ENCODE measurements at places on chromosomes 5 and 9.
A peak's percentile ranks its signal among the peaks of the same experiment; 100 is the strongest.

DNA sequence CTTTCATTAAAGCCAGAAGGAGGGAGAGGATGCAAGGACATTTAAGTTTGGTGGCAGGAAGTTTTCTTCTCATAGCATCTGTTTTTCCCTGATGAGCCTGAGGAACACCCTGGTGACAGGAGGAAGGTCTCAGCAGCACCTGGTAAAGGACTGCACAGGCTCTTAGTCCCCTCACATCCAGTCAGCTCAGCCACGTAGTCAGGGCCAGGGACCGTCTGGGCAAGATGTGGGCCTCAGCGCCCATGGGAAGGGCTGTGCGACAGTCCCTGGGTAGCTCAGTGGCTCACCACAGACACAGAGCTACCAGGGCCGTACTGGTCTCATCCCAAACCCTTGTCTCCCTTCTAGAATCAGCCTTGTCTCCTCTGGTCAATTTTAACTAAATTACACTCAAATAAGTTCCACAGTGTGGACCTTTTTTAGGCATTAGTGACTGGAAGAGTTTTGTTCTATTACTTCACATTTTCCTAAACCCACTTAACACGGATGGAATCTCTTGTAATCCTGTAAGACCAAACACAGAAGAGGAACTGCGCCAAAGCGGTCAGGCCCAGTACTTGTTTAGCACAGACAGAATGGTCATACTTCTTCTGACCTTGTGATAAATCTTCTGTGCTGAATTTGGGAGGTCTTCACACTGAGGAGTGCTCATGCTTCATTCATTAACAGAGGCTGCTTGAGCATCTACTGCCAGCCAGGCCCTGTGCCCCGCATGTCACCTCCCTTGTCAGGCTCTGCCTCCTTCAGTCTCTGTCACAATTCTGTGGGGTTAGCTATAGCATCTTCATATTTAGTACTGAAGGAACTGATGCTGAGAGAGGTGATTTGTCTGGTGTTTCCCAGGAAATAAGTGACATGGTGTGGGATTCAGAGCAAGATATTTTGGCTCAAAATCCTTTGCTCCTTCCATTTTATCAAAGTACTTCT, 91.4 kb downstream of the ANGPTL2 start:
- DNase-seq, result no peak

DNA sequence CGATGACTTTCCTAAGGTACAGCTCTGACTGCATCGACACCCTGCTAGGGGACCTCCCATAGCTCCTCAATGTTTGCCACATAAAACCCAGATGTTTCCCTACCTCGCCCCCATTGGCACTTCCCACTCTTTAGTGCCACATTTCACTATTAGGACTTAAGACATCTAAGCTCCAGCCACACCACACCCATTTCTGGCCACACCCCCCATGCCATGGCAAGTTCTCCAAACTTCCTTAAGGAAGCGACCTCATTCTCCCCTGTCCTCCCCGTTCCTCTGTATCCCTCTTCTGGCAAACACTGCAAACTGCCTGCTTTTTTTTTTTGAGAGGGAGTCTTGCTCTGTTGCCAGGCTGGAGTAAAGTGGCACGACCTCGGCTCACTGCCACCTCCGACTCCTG, 62.9 kb downstream of the USP20 start:
- DNase-seq, result no peak

DNA sequence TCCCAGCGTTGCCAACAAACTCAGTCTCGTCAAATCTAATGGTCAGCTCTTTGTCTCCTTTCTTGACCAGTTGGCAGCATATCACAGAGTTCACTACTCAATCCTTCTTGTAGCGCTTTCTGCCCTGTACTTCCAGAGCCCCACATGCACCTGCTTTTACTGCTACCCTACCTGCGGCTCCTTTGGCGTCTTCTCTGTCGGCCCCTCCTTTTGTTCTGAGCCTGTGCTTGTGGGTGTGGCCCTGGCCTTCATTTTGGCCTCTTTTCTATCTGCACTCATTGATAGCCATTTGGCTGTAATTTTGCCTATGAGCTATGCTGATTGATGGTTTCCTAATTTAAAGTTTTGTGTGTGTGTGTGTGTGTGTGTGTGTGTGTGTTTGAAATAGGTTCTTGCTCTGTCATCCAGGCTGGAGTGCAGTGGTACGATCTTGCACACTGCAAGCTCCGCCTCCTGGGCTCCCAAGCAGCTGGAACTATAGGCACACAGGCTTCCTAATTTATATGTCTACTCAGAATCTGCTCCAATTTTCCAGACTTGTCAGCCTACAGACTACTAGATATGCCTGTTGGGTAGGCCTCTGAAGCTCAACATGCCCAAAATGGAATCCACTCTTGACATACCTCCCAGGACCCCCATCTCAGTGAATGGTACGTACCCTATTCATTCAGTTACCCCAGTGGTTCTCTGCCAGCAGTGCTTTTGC, 32.3 kb downstream of the ARPC5L start:
- no peak for DNase-seq

- peak; percentile 27 for DNase-seq
Measured at GRCh38 chr5:155728146-155728856, 598.7 kb upstream of the SGCD start.

DNA sequence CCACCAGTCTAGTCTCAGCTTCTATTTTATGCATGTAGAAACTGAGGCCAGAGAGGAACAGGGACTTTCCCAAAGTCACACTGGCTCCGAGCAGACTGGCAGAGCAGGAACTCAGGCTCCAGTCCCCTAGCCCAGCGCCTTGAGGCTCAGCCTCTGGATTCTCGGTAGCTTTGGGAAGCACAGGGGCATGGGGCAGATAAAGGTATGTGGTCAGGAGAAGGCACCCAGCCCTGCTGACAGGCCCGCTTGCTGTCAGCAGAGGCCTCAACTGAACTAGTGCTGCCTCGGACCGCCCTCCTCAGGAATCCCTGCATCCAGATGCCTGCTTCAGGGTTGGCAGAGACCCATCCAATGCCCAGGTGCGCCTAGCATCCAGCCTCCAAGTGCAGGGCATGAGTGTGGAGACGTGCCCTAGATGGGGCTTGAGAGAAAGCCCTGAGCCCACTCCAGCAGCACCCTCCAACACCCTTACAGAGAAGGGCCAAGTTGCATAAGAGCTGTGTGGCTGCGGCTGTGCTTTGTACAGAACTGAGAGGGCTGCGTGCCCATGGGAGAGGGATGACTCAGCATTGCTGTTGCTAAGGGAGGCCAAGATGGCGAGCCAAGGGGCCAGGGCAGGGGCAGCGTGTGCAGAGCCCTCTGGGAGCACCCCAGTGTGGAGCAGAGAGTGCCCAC, 168.6 kb downstream of the MACROH2A1 start:
- DNase-seq, result peak; percentile 13

DNA sequence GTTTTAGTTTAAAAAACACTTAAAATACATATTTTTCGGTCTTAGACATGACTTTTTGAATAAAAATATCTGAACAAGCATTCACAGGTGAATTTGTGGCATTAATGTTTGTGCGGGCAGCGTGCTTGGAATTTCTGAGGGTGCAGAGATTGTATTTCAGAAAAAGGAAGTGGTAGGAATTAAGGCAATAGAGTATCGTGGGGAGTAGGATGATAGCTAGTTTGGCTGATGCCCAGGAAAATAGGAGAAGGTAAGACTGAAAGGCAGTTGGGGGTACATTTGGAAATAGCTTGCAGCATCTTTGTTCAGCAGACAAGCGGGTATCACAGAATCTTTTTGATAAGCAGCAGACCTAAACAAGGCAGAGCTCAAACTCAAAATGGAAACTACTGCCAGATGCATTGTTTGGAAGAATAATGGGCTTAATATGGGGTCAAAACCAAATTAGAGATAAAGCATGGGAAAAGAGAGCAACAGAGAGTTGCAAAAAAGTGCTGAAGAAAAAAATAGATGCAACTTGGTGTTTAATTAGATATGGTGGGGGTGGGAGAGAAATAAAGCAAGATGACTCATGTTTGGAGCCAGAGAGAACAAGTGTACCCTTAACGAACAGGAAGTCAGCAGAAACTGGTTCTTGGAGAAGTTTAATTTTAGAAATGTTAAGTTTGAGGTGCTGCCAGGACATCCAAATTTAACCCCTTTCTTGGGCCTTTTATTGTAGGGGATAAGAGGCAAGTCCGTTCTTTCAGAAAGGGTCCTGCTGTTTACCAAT, 85.7 kb upstream of the ARRDC3 start:
- DNase-seq, result no peak

GRCh38 chr5:66628561-66628960, 32.4 kb downstream of the MAST4 start:
- no peak for DNase-seq

GRCh38 chr5:101897914-101898313, 398.2 kb downstream of the SLCO4C1 start:
- DNase-seq, result no peak

DNA sequence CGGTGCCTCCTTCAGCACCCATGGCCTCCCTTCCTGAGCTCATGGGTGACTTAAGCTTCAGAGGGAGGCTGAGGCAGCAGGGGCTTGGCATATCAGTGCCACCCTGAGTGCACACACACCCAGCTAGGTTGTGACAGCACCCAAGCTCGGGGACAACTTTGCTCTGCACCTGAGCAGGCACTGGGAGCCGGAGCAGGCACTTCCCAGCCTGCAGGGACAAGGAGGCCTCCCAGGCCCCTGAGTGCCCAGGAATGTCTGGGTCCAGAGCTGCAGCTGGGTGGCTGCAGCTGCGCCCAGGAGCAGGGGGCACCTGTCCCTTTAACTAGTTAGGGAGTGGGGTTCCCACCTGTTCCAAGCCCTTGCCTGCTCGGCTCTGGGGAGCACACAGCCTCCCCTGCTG, 48.7 kb upstream of the CDH12 start:
- no peak for DNase-seq

GRCh38 chr5:124843596-124843899, 97.1 kb upstream of the ZNF608 start:
- DNase-seq, result no peak

DNA sequence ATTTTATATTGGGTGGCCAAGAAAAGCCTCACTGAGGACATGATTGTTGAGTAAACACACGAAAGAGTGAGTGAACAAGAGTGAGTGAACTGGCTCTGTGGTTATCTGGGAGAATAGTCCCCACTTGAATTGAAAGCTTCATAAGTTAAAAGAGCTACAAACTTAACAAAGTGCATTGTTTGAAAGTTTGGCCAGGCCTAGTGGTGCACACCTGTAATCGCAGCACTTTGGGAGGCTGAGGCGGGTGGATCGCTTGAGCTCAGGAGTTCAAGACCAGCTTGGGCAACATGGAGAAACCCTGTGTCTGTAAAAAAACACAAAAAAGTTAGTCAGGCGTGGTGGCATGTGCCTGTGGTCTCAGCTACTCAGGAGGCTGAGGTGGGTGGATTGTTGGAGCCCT, 26.9 kb downstream of the SMC2 start:
- no peak for DNase-seq

GRCh38 chr9:136530461-136531089, 15.3 kb downstream of the NOTCH1 start:
- no peak for DNase-seq

GRCh38 chr5:67876371-67876770, 339.2 kb upstream of the PIK3R1 start:
- DNase-seq, result no peak

DNA sequence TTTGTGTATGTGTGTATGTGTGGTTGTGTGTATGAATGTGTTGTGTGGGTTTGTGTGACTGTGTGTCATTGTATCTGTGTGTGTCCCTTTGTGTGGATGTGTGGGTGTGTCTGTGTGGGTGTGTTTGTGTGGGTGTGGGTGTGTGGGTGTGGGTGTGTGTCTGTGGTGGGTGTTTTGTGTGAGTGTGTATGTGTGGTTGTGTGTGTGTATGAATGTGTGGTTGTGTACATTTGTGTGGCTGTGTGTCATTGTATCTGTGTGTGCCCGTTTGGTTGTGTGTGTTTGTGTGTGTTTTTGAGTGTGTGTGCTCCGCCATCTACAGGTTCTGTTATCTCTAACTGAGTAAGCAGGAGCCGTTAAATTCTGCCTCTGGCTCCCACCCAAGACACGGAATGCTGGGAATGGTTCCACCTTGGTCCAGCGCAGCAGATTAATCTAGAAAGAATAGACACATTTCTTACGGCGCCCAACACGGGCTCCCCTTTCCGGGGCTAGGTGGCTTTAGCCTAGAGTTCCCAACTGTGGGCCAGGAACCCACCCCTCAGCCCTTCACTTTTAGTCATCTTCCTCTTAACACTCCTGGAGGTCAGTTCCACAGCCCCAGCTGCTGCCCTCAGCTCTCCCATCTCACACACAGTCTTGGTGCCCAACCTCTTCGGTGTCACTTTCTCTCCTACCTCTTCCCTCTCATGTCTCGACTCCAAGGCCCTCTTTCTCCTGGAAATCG, 197.1 kb downstream of the TTLL11 start:
- no peak for DNase-seq

DNA sequence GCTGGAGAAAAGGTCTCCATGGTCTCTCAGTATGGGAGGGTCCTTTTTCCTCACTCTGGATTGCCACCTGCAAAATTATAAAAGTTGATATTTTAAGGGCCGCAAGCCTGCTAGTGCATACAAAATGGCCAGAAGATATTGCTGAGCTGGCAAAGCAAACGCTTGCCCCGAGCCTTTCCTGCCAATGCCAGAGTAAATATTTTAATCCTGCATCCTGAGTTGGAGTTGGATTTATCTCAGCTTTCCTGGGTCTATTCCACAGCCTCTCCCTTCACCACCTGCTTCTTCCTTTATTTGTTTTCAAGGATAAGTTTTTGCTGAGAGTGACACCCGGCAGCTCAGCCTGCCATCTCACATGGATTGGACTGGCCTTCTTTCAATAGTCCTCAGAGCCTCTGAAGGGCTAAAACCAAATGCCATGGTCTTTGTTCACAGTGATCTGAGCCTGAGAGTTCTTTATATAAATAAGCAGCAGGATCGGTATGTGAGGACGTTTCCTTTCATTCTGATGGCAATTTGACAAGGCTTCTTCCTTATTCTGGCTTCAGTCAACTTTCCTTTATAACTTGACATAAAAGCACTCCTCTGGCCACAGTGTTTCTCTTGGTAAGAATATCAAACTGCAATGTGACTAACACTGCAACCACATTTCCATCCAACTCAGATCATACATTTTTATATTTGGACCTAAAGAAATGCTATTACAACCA, 170.1 kb downstream of the ADAMTS12 start:
- DNase-seq, result no peak

DNA sequence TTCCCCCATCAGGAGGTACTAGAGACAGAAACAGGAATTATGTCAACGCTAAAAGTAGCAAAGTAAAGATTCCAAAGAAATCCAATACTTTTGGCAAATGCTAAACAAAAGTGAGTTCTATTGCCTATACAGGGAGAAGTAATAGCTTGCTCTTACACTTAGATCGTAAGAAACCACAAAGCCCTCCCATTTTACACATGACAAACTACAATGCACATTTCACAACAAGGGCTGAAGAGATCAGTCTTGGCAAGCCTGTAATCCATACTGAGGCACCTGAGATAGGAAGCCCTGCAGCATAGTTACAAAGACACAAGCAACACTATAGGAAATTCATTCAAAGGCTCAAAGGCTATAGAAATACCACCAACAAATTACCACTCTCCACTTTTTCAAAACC, 7.7 kb downstream of the HNRNPK start:
- no peak for DNase-seq

Data from nucleus accumbens (tissue), 56 donors.